ENCODE measurements at places on chromosomes 12 and 14. TPM values are rescaled to one million over a fixed set of nuclear protein-coding genes. Genes with fewer than 3 reads are reported as not detected.

Gene DAO
- not detected for total RNA-seq

Gene RCOR1
- total RNA-seq: 56.9 TPM

DNA sequence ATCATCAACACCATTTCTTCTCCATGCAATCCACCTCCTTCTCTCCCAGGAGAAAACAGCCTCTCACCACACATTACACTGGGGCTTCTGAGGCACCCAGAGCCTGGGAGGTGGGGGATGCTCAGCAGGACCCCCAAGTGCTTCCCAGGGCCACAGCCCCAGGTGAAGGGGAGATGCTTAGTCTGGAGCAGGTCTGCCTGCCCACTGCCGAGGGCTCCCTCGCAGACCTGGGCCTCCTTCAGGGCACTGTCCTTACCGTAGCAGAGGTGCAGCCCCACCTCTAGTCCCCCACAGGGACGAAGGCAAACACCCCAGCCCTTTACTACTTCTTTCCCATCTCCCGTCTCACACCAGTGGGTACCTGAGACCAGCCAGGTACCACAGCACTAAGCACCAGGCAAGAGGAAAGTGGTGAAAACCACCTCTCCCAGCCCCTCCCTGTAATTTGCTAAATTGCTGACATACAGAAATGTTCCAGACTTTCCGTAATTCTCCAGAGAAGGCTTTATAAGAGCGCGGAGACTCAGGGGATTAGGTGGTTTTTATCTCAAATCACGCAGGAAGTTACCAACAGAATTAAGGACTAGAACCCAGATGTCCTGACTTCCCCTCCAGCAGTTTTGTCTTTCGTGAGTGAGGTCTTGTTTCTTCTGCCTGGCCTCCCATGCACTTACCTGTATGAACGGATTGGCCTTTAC lies 59.0 kb downstream of the PLEKHG3 start:
- peaks cover 42% of the 10 kb centered on the region for H3K4me1 ChIP-seq
- H3K27ac ChIP-seq: no peak overlapping the region
- no peak overlapping the region for H3K4me3 ChIP-seq

Gene APOLD1
- 6.6 TPM for total RNA-seq

Gene CDC42BPB
- total RNA-seq: 75.7 TPM

Gene SPRYD3
- 29.0 TPM for total RNA-seq

Gene AKAP6
- total RNA-seq: 1.1 TPM

DNA sequence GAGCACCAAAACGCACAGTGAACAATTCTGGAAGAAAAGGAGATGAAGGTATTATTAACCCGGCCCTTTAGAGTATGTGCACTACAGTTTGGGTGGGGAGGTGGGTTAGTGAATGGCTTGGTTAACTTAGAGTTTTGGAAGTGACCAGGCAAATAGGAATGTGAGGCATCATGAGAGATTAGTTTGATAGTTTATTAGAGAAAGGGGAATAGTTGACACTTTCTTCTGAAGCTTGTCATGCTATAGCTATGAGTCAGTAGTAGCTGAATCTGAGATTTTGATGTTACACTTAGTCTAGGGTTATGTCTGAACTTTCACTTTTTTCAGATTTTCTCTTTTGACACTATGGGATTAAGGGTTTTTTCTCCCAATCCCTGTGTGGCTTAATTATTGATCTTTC lies 567.2 kb downstream of the SNAPC1 start:
- no peak overlapping the region for H3K27ac ChIP-seq
- H3K4me3 ChIP-seq: no peak overlapping the region
- no peaks in the 10 kb centered on the region for H3K4me1 ChIP-seq
- H3K27me3 ChIP-seq: no peaks in the 10 kb centered on the region
- DNase-seq: no peak

- DNase-seq: no peak
- no peaks in the 10 kb centered on the region for H3K36me3 ChIP-seq
- H3K27me3 ChIP-seq: no peaks in the 10 kb centered on the region
- no peak overlapping the region for H3K4me3 ChIP-seq
- H3K4me1 ChIP-seq: peaks cover 6% of the 10 kb centered on the region
Measured at GRCh38 chr14:105126126-105126980, 42.2 kb downstream of the JAG2 start.

- no peak overlapping the region for H3K27ac ChIP-seq
- no peak overlapping the region for H3K4me3 ChIP-seq
- H3K36me3 ChIP-seq: no peaks in the 10 kb centered on the region
- no peaks in the 10 kb centered on the region for H3K4me1 ChIP-seq
- no peak for DNase-seq
Measured at GRCh38 chr12:7712841-7713442, 1.7 kb downstream of the DPPA3 start.

Gene AQP2
- not detected for total RNA-seq

DNA sequence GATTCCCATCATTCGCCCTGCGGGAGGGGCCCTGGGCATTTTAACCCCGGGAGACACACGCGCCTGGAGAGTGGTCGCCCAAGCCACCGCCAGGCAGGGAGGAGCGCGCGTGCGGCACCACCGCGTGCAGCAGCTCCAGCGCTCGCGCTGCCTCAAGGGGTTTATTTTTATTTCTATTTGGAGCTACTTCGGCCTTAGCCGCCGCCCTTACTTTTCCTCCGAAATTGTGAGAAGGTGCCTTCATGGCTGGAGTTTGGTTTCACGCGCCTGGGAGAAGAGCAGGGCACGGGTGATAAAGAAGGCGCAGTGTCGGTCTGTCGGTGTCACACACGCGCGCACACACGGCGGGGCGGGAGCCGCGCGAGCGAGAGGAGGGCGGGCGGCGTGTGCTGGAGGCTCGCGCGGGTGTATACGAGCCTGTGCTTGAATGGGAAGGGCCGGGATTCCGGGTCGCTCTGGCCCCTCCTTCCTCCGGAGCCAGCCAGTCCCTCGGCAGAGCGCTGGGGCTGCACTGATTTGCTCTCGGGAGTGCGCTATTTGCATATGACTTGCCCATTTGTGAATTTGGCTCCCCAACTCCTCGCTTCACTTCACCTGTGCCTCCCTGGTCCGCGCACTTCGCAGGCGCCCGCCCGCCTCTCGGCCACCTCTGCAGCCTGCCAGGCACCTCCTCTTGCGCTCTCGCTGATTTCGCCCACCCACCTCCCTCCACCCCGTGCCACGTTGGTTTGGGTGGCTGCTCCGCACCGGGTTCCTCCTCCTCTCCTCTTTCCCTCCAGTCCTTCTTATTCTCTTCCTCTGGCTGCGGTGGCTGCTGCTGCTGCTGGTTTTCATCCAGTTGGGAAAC lies 932.3 kb downstream of the DIO2 start:
- no peak for DNase-seq
- peaks cover 9% of the 10 kb centered on the region for H3K4me1 ChIP-seq
- no peaks in the 10 kb centered on the region for H3K36me3 ChIP-seq

DNA sequence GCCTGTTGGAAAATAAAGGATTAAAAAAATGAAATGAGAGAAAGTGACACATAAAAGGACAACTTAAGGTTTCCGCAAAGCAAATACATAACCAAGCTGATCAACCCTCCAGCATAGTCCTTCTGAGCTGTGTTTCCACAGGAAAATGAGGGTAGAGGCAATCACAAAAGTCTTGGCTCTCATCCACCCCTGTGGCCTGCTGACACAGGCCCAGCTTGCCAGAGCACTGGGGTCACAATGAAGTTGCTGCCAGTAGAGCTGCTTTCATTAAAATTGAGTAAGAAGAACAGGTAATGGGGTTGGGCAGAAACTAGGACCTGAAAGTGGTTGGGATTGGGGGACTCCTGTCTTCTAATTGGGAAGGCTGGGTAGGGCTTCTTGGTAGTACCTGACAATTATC lies 65.9 kb downstream of the RERG start:
- H3K4me1 ChIP-seq: peaks cover 31% of the 10 kb centered on the region
- H3K4me3 ChIP-seq: no peak overlapping the region
- H3K27me3 ChIP-seq: no peaks in the 10 kb centered on the region
- H3K36me3 ChIP-seq: no peaks in the 10 kb centered on the region
- no peak for DNase-seq

DNA sequence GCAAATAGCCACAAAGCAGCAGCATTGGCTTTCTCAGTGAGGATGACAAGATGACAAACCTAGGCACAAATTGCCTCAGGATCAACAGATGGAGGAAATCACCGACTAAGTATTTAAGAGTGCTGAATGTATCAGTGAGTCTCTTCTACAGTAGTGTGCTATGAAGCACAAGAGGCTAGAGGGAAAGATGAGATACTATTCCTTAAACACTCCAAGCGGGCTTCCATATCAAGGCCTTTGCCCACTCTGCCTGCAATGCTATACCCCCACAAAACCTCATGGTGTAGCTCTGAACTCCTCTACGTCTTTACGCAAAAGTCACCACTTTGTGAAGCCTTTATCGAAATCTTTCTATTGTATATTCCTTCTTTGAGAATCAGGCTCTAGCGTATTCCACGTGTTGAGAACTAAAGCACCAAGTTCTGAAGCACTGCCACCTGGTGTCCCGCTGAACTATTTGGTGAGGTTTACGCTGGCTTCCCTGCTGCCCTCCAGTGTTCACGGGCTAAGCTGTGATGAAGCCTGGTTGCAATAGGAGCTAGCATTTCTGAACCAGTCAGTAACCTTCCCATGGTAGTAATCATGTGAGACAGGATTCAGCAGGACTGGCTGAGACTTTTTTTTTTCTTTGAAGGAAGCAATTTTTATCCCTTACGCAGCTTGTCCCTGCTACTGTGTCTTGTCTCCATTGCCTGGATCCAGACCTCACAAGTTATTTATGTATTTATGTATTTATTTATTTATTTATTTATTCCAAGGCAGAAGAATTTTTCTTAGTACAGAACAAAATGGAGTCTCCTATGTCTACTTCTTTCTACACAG lies 426.5 kb upstream of the OR4E1 start:
- H3K27me3 ChIP-seq: no peaks in the 10 kb centered on the region
- H3K27ac ChIP-seq: no peak overlapping the region
- no peaks in the 10 kb centered on the region for H3K36me3 ChIP-seq
- H3K4me3 ChIP-seq: no peak overlapping the region
- H3K4me1 ChIP-seq: no peaks in the 10 kb centered on the region
- DNase-seq: no peak
